ENCODE measurements at places on chromosomes 2 and 18.

DNA sequence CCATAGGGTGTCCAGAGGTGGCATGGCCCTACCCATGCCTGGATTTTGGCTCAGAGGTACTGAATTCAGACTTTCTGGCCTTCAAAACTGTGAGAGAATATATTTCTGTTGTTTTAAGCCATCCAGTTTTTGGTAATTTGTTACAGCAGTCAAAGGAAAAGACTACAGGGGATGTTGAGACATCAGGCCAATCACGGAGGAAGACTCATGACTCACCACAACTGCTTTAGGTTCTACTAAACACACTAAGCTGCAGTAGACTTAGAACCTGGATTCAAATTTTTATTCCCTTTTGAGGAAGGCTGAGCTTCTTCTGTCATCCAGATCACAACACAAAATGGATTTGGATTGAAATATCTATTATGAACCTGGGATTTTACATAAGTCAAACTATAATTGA lies 12.0 kb upstream of the C2orf66 start:
- no peak for DNase-seq

GRCh38 chr2:214574084-214574781 lies 163.4 kb downstream of the VWC2L start:
- DNase-seq, result no peak

GRCh38 chr18:50194631-50195532 lies at the start of gene MYO5B:
Gene MYO5B (minus strand): TSS chr18:50195147. CDS start chr18:50194793, 354 bp downstream.
- no peak for DNase-seq

DNA sequence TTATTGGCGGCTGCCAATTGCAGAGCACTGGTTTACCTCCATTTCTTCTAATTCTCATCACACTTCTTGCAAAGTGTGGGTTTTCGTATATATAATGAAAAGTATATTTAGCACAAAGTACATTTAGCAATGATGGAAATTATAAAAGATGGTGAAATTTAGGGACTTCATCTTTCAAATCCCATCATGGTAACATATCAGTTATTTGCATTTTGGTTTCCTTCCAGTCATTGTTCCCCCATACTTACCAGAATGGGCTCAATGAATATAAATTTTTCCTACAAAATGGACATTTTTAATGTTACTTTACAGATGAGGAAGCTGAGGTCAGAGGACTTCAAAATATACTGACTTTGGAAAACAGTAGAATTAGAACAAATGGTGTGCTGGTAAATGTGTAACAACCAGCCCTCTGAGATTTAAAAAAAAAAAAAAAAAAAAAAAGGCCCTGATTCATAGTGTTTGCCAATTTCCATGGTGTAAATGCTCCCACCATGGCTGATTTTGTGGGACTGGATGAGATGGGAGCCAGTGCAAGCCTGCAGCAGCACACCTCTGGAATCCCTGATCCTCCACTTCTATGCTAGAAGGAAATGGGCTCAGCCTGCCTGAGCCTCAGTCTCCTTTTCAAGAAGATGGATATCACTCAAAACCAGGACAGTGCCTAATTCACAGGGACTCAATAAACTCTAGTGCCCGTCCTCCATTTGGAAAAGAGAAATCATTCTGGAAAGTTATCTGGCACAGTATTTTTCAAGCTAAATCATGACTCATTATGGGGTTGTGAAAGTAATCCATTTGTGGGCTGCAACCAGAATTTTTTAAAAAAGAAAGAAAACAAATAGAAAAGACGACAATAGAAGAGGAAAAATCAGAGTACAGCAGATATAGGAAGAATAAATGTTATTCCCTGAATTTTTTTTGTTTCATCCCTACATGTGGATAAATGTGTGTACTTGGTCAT lies 34.0 kb downstream of the LBH start:
- DNase-seq, result no peak

DNA sequence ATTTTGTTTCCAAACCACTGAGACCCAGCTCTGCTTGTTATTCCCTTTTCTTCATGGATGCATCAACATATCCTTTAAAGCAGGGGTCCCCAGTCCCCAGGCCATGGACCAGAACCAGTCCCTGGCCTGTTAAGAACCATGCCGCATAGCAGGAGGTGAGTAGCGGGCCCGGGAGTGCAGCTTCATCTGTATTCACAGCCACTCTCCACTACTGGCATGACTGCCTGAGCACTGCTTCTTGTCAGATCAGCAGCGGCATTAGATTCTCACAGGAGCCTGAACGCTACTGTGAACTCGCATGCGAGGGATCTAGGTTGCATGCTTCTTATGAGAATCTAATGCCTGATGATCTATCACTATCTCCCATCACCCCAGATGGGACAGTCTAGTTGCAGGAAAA lies 1.6 kb upstream of the POLI start:
- no peak for DNase-seq

DNA sequence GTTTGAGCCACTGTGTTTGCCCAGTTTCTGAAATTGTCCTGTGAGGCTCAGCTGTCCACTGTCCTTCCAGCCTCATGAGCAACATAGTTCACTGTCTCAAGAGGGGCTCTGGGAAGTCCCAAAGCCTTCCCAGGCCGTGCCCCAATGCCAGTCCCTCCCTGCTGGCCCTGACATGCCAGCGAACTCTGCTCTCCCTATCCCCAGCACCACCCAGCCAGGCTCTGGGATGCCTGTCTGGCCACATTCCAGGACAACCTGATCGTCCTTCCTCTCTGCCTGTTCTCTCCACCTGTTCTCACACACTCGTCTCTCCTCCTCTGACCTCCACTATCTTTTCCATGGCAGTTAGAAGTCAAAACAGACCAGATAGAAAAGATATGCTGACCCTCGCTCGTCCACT lies 278.0 kb upstream of the ID2 start:
- no peak for DNase-seq

DNA sequence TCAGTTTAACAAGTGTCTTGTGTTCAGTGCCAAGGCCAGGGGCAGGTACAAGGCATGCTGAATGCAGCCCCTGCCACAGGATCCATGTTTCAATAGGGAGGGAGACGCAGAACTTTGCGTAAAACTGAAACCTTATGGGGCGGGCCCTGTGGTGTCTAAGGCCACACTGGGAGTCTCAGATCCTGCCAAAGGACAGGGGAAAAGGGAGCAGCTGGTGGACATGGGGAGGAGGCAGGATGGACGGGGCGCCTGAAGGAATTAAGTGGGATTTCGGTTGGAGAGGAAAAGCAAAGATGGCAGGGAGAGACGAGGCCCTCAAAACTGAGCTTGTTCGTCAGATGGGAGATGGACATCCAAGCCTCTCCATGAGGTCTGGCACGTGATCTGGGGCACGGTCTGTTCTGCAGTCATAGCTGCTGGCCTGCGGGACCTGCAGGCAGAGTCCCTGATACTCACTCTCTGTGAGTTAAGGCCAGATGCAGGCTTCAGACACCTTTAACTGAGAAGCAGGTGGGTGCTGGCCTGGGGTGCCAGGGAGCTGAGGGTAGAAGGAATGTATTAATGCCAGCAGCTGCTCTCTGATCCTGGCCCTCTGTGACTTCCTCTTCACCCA lies 48.8 kb downstream of the TCF7L1 start:
- DNase-seq, result no peak

DNA sequence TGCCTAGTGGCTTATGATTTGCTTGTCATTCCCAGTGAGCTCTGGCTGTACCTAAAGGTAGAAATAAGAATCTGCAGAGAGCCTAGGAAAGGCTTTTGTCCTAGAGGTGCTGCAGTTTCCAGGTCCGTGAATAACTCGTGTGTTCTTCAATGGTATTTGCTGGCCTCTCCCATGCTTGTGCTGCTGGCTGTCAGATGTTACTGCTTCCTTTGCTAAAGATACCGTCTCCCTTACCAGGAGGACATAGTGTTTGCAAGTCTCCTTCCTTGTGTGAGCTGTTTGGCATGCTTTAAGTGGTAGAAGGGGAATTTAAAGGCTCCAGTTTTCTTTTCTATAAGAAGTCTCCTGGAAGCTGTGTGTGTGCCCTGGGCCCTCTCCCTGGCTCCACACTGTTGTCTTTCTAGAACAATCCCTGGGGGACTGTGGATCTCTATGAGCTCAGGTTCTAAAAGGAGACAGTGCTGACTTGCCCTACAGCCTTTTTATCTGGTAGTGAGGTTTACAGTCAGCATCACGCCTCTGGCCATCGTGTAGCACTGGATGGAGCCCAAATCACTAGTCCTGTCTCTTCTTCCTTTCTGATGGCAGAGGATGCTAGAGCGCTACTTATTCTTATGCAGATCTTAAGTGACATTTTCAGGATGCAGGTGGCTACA lies 65.8 kb downstream of the RNF144A start:
- DNase-seq, result no peak

GRCh38 chr18:4705894-4706293 lies 250.8 kb upstream of the DLGAP1 start:
- DNase-seq, result no peak

GRCh38 chr18:55588111-55588869 lies at the start of gene TCF4:
Gene TCF4 (minus strand): TSS chr18:55588192. CDS start chr18:55587116, 1,076 bp downstream.
- DNase-seq, result peak; percentile 85

DNA sequence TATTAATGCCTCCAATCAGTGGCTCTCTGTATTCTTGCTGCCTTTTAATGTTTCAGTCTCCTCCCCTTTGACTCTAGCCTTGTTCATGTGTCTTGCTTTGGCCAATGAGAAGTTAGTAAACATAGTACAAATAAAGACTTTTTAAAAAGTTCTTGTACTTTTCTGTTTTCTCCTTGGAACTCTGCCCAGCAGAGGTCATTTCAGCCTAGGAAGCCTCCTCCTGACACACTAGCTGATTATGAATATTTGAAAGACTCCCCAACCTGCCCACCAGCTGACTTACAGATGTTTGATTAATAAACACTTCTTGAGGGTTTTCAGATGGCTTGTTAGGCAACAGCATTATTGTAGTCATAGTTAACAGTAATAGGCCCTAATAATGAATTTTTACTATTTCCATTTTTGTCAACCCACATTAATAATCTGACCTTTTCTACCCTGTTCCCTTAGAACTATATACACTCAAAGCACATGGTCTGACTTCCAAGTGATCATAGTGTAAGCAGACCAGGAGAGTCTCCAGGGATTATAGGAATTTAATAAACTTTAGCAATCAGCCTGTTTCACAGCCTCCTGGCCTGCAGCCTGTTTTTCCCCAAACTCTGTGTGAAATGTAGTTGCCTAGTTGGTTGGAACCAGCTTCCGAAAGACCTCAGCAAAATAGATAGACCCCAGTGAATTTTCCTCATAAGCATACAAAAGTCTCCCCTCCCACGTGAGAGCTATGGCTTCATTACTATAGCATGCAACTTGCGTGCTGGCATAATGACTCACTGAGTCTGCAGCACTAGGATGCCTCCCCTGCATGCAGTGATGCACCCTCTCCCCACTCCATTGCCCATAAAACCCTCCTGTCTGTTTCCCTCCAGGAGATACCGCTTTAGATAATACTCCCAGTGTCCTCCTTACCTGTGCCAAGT lies 670.7 kb upstream of the ZNF804A start:
- peak; percentile 13 for DNase-seq

GRCh38 chr2:20649576-20649975 lies 1.3 kb downstream of the HS1BP3 start:
- DNase-seq, result no peak

DNA sequence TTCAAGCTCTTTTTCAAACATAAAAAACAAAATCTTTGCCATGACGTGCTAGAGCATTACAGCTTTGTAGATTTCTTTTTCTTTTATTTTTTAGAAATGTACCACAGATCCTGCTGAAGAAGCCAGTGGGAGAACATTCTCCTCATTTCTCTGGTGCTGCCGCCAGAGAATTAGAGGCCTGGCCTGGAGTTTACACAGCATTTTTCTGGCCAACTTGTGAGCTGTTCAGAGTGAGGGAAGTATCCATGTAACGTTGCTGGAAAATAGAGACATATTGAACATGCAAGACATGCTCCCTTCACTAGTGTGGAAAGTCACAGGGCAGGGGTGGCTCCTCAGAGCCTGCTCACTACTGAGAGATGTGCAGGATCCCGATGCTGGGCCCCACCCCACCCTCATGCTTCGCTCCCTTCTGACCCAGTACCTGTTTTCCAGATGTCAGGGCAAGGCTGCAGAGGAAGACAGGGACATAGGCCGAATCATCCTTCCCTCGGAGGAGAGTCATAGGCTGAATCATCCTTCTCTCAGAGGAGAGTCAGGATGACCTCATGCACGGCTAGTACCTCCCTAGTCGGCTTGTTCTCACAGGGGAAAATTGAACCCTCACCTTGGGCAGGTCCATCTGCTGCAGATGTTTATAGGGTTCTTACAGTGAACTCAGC lies 298.5 kb downstream of the INSIG2 start:
- peak; percentile 31 for DNase-seq

GRCh38 chr2:61769093-61769675 lies 84.7 kb downstream of the FAM161A start:
- no peak for DNase-seq

DNA sequence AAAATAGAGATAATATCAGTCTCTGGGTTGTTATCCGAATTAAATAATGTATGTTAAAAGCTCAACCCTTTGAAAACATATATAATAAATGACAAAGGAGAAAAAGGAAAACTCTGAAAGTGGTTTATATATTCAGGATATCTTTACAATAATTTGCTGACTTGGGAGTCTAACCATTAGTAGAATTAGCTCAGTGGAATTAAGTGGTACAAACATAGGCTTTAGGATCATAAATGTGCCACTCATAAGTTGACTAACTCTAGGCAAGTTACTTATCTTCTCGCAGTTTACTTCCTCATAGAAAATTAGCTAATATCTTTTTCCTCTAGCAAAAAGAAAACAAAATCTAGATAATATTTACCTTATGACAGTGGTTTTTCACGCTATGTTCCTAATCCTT lies 44.6 kb downstream of the HEATR5B start:
- DNase-seq, result no peak

DNA sequence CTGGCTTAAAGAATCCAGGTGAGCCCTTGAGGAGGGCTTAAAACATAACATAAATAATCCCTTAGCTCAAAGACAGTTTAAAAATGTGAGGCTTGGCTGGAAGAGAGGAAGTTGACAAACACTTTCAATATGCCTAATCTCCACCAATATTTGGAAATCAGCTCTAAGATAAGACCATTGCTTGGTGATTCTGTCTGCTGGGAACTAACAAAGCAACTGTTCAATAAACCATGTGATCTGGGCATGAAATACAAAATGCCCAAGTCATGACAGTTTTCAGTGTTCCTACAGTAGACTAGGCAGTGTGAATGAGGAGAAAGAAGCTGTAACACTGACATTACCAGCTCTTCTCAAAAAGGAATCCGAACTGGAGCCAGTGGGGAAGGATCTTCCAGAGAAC lies 10.7 kb downstream of the MFF start:
- DNase-seq, result no peak

GRCh38 chr2:229141424-229142025 lies 129.6 kb downstream of the PID1 start:
- DNase-seq, result no peak

GRCh38 chr2:116810071-116810470 lies 1004.4 kb upstream of the DDX18 start:
- DNase-seq, result no peak

Data from femur (tissue), 1 donor.